Activated CD8-positive, alpha-beta memory T cell treated with anti-CD3 and anti-CD28 coated beads for 4 hours (primary cell): ENCODE measurements at places on chromosomes 1 and 21.

- no peak for DNase-seq
Measured at GRCh38 chr21:35179990-35180540, 131.0 kb upstream of the RUNX1 start.

DNA sequence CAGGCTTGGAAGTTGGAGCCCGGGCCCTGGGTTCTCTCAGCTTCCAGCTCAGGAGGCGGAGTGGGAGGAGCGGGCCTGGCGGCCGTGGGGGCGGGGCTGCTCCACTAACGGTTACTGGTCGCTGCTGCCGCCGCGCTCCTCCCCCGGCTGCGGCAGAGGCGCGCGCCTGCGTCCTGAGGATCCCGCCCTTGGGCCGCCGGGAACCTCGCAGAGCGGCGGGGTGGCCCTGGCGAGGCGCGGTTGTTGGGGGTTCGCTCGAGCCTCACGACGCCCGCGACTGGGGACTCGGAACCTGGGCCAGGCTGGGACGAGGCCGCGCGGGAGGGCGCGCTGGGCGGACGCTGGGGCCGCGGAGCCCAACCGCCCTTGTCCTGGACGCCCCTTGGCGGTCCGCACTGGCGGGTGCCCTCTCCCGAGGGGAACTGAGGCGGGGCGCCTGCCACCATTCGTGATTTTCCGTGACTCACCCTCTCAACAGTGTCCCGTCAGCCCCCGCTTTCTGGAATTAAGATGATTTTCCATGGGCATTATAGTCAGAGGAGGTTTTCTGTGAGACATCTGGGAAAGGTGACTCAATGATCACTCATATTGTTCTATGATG is 34.1 kb downstream of the OR2G3 start:
- no peak for DNase-seq

GRCh38 chr1:165698761-165699052 is 345 bp upstream of the ALDH9A1 start:
- DNase-seq = no peak

- DNase-seq = no peak
Measured at GRCh38 chr1:169113613-169114119, 7.2 kb downstream of the ATP1B1 start.

DNA sequence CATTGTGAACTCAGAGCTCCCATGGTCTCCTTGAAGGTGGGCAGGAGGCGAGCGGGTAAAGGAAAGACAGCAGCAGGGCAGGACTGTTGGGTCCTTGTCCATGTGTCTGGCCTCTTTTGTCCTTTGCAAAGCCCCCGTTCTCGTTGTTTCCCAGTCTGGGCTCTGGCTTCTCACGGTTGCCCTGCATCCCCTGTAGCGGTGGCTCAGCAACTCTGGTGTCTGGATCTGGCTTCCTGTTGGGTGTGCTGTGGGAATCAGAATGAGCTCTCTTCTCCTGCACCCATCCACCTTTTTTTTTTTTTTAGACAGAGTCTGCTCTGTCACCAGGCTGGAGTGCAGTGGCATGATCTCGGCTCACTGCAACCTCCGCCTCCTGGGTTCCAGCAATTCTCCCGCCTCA is 11.1 kb downstream of the H6PD start:
- no peak for DNase-seq
